ENCODE measurements at places on chromosomes 5 and 9.
A peak's percentile ranks its signal among the peaks of the same experiment; 100 is the strongest.

GRCh38 chr9:15086778-15087324 is 176.6 kb upstream of the FREM1 start:
- DNase-seq: no peak

- DNase-seq: no peak
These were observed 99.4 kb downstream of the CSNK1G3 start for GRCh38 chr5:123611406-123611709.

DNA sequence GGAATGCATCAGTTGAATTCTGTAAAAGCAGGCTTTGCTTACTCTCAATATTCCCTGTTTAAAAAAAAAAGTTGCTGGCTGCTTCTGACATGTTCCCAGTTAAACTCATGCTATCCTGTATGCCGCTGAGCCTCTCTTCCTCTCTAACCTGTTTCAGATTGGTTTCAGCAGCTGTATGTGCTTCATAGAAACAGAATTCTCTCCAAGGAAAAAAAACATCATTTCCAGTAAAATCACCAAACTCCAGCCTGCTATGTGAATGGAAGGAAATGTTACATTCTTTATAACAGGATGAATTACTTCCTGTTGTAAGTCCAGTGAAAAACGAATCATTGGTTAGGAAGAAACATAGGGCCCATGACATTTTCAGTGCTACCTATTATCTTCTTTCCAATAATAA is 25.7 kb upstream of the KCNV2 start:
- no peak for DNase-seq

DNA sequence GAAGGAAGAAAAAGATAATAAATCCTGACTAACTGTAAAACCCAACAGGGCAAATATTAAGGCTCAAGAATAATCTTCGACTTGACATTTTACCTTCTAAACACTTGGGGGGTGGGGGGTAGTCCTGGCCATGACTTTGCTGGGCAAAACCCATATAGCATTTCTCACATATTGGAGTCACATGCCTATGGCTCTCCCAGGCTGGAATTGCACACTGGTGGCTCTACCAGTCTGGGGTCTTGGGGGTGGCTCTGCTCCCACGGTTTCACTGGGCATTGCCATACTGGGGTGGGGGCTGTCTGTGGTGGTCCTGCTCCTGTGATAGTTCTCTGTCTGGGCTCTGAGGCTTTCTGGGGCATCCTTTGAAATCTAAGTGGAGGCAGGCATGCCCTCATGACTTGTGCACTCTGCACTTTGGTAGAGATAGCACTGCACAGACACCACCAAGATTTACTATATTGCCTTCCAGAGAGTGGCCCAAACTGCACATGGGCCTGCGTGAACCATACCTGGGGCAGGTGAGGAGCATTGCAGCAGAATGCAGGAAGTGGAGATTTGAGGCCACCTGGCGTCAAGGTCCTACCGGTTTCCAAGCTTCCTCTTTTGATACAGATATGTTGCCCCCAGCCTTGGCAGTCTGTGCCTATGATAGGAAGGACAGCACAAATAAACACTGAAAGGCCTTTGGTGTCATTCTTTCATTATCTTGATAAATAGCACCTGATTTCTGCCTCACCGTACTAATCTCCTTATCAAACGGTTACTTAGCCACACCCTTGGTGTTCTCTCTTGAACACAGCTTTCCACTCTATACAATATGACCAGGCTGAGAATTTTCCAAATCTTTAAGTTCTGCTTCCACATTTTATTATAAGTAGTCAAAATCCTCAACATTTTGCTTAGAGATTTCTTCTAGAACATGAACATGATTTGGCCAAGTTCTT is 29.8 kb downstream of the BAAT start:
- DNase-seq: no peak

- DNase-seq: no peak
These were observed 79.3 kb downstream of the PPP2R2B start for GRCh38 chr5:146799231-146799630.

DNA sequence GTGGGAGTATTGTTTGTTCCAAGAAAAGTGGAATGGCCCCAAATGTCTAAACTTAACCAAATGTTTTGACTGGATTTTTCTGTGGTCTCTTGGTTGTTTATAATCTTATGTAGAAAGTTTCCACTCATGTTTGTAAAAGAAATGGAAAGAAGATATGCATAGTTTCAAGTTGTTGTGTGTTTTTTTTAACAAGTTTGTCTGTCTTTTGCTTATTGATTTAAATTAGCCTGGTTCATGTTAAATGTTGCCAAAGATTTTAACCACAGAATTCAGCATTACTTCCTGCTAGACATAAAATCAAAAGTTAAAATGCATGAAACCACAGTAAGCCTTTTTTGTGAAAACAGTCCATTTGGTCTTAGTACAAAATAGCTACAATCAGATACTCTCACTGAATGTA is 14.0 kb downstream of the PPWD1 start:
- no peak for DNase-seq

DNA sequence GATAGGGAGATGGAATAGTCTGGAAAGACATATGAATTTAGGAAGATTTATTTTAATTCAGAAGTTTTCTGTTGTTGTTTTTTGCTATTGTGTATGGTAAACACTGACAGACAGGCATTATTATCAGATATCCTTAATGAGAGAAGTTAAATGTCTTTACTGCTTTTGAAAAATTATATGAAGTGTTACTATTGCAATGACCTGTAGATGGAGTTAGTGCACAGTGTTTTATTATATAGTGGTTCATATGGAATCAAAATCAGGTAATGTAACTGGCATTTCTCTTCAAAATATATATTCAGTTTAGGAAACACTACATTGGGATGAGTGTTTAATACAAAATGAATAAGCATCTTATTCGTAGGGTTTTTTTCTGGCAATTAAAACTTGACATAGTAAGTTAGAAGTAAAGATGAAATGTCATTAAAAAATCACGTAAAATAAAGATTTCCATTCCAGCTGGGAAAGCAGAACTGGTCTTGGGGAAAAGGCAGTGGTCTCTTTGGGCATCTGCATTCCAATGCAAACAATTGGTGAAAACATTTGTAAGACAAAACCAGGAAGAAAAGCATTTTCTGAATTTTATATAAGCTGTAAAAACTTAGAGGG is 3.9 kb downstream of the GABRA1 start:
- no peak for DNase-seq

- peak; percentile 46 for DNase-seq
These were observed 40.5 kb downstream of the C9orf50 start for GRCh38 chr9:129580211-129580915.

DNA sequence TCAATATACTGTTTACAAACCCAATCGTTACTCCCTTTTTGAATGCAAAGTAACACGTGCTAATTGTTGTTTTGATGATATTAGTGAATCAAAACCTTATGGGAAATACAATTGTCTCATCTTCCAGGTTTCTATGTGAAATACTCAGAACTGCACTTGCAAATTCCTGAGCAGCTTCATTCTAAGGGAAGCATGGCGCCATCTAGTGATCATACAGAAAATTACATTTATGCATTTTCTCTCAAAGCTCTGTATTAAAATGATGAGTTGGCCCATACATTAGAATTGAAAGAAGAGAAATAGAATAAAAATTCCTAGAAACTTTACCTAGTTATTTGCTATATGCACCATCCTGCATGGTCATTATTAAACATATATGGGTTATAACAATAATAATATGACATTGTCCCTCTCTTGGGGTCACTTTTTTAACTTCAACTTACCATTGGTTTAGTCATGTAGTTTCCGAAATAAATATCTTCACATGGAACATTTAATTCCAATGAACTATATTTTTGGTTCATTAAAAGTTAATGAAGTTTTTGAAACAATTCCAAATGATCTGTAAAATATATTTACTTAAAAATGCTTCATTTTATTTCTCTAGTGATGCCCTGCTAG is 220.0 kb downstream of the PDE4D start:
- DNase-seq: no peak

DNA sequence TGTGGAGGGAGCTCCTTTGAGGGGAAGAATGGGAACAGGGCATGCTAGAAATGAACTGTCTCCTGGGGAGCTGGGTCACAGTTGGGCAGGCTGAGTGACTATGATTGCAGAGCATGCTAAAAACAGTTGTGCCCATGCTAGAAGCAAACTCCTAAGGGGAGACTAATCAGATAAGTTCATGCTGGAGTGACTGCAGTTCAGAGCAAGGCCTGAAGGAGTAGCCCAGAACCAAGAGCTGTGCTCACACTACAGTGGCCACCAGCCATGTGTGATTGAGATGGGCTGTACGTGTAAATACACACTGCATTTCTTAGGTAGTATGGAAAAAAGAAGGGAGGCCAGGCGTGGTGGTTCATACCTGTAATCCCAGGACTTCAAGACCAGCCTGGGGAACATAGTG is 10.3 kb upstream of the AK1 start:
- no peak for DNase-seq

GRCh38 chr9:83511051-83511450 is 27.1 kb downstream of the FRMD3 start:
- DNase-seq: no peak

DNA sequence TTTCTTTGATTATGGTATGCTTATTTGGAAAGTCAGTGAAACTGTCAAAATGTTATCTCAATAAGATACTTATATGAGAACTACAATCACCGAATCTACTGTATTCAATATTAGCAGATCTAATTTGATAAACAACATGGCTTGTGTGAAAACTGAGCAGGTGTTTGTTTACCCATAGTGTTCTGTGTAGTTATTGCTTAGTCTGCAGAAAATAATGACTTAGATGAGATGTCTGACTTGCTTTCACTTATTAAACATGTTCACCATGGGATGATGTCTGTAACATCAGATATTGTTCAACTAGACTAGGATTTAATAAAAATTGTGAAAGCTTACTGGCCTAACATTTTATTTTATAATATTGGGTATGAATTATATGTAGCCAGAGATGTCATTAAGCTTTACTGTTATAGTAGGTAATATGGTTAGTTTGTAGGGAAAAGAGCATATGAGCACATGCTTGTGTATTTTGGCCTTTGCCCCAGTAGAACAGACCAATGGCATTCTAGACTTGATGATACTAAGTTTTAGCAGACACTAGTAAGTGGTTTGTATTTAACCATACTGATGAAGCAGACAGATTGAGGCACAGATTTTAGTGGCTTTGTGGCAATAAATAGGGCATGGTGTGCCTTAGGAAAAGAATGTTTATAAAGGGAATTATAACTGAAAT is 16.4 kb downstream of the SUB1 start:
- no peak for DNase-seq

DNA sequence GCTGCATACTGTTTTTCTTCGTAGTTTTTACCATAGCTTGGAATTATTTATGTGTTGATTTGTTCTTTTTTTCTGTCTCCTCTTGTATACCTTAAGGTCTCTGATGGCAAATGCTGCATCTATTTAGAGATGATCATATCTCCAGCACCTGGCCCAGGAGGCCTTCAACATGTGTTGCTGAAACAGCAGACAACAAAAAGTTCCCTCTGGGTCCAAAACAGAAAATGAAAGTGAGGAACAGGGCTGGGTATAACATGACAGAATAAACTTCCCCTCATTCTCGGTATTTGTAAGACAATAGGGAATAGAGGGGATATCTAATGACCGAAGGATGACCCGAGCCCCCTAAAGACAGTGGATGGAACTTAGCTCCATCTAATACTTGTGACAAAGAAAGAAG is 22.7 kb upstream of the PCSK1 start:
- no peak for DNase-seq

DNA sequence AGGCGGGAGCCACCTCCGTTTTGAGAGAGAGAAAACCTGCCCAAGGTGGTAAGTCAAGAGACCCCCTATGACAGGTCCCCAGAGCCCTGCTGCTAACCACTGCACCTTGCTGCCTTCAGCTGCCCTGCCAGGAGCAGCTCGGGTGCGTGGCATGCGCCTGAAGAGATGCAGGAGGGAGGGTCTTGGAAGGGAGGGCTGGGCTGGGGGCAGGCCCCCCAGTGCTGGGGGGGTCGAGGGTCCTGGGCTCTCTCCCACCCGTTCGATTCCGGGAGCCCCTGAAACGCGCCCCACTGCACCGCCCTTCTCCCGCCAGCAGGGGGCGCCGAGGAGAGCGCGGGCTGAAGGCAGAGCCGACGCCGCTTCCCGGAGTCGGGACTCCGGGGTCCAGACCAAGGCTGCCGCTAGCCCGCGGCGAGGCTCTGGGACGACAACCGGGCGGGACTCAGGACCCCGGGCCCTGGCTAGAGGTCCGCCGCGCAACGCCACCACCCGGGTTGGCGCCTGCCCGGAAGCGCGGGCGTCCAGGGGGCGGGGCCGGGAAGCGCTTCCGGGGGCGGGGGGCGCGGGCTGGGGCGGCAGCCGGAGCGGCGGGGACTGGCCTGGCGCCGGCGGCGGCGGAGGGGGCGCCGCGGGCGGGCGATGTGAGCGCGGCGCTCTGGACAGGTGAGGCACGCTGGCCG is at the start of gene ZBTB34:
Gene ZBTB34, plus strand, starts transcription at position 563 of the 680 bp plus-strand sequence. CDS start 18,761 bp downstream, outside the sequence.
- DNase-seq: peak; percentile 80

GRCh38 chr9:122912671-122912963 is 506 bp downstream of the ZBTB6 start:
- DNase-seq: no peak

- no peak for DNase-seq
These were observed 29.8 kb downstream of the DAB2 start for GRCh38 chr5:39394946-39395345.

DNA sequence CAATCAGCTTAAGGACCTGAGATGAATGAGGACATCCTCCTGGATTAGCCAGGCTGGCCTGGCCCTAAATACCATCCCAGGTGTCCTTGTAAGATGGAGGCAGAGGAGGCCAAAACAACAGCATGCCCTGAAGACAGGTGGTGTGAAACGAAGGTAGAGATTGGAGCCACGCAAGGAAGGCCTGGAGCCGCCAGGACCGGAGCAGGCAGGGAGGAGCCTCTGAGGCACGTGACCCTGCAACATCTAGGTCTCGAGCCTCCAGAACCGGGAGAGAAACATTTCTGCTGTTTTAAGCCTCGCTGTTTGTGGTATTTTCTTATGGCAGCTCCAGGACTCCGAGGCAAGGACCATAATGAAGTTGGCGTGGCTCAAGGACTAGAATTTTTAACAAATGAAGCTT is 9.7 kb upstream of the COL5A1 start:
- no peak for DNase-seq

DNA sequence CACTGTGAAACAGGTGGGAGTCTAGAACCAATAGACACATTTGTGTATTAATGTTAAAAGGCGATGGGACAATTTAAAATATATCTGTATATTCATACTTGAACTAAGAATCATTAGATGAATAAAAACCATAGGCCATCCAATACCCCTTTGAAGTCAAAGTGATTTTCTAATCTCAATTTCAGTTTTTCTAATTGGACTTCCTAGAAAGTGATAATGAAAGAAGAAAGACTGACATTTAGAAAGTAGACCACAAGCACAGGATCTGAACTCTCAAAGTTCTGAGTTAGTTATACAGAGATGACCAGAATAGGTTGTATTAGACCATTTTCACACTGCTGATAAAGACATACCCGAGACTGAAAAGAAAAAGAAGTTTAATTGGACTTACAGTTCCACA is 412.8 kb upstream of the PIK3R1 start:
- DNase-seq: no peak
